Jurkat, Clone E6-1 (cell line): ENCODE measurements at places on chromosomes 2 and 18.

DNA sequence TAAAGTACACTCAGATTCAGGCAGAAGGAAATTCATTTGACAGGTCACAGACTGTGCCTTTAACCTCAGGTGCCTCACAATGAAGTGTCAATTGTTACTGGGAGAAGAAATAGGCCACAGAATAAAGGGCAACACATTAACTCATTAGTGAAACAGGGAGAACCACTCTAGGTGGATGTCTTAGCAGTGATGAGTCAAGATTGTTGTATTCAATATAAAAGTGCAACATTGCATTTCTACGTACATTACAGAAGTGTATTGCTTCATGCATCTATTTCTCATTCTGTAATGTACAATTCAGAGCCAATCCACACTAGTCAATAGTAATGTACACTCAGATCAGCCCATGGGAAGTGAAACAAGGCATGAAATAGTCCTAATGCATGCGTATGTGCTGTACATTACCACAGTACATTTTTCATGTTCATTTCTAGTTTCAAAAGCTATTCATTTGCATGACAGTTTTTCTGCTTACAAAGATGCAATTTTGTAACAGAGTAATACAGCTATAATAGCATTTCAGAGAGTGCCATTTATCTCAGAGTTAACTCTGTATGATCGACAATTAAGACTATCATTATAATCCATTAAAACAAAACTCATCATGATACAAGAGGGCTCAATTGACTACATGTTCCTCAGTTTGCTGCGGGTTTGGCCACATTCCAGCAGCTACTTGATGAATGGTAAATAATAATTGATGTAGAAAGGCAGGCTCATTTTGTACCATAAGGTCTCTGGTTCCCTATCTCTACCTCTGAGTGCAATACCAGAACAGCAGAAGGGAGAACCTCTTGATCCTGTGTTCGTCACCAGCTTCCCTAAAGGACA, 12.2 kb upstream of the ARL5A start:
- no peak for DNase-seq

GRCh38 chr2:131039101-131039440, 54.2 kb downstream of the FAM168B start:
- DNase-seq: no peak

DNA sequence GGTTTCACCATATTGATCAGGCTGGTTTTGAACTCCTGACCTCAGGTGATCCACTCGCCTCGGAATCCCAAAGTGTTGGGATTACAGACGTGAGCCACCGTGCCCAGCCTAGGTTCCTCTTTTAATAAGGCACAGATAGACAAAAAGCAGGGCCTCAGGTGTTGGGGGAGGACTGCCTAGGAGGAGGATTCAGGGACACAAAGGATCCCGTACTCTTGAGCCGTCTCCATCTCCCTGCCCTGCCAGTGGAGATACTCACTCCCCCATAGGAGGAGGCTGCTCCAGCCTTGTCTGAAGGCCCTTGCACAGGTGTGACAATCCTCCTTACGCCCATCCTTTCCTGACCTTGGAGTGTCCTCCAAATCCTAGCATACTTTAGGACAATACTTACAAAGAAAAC, 32.0 kb upstream of the TFCP2L1 start:
- no peak for DNase-seq

DNA sequence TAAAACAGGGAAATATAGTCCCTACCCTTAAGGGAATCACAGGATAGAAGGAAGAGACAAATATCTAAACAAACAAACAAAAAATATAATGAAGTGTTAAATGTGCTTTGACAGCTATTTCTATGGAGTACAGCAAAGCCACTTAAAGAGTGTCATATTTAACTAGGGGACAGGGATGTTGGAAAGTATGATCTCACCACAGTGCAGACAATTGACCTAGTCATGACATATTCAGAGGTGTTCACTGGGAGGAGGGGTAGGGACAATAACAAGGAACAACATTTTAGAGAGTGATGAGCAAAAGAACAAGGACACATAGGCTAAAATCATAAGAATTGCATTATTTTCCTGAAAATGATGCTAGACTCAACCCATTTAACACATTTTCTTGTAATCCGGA, 107.5 kb downstream of the TMEM163 start:
- DNase-seq: no peak

DNA sequence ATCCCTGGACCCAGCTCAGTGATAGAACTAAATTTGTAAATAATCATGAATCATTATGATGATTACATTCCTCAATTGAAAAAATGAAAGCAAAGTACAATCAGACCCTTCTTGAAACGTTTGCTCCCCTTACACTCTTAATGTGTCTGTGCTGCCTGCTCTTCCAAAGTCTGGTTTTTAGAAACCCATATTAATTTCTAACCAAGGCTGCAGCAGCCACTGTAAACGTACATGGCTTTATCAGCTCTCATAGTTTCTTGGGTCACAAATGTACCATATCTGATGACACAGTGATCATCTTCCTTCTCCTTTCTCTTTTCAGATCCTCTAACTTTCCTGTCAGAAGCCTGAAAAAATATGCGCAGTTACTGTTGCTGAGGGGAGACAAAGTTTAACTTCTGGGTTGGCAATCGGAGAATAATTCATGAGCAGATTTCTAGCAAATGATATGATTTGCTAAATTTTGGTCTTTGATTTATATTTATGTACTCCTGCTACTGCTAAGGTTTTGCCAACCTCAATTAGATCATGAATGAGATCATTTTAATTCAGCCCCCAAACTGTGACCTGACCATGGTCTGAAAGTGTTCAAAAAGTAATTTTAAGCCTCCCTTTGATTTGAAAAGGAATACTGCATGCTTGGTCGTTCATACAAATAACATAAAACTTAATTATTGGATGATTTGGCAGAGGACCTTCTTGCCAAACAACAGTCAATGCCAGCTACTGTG, 12.3 kb downstream of the ZEB2 start:
- DNase-seq: no peak

GRCh38 chr2:74658516-74658915, 4.5 kb downstream of the SEMA4F start:
- no peak for DNase-seq

DNA sequence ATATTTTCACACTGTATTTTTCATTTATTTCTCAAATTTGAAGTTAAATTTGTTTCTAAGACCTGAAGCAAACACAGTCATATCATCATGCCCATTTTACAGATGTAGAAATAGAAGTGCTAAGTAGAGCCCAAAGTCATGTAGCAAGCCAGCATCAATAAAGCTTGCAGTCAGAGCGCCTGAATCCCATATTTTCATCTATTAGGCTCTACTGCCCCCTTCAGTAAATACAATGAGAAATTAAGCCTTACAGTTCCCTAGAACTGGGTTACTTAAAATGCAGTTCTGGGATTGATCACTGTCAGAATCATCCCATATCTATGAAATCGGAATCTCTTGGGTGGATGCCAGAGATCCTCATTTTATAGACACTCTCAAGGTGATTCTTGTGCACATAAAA, 419.9 kb downstream of the TGIF1 start:
- DNase-seq: peak; percentile 31

- no peak for DNase-seq
Measured at GRCh38 chr2:124318913-124319312, 293.8 kb downstream of the CNTNAP5 start.

- DNase-seq: no peak
Measured at GRCh38 chr2:39728941-39729351, 50.1 kb downstream of the THUMPD2 start.

DNA sequence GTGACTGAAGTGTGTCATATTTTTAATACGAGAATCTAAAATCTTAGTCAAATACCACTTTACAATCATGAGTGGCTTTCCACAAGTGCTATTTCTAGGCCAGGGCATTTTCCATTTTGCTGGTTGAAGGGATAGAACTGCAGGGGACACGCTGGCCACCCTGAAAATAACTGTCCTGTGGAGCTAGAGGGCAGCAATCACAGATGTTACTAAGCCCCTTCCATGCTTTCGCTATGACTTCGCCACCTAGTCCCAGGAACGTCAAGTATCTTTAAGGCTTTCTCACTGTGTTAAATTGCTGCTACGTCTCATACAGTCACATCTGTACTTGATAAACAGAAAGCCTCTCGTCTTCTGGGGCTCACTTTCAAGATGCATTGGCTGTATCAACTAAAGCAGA, 171.8 kb downstream of the CDH2 start:
- no peak for DNase-seq

DNA sequence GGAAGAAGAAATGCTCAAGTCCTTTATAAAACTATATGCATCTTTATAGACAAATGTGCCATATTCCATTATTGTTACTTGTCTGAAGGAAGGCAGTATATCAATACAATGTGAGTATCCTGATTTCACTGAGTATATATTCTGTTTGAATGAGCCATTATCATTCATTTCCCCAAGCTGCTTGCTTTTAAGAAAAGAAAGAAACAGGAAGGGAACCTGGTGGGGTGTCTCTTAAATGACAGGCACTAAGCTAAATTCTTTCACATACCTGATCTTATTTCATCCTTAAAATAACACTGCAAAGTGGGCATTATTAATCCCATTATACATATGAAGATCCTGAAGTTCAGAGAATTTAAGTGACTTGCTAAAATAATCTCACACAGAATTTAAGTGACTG, 307.9 kb downstream of the SLC8A1 start:
- DNase-seq: no peak

GRCh38 chr2:121382744-121383143, 97.7 kb upstream of the TFCP2L1 start:
- no peak for DNase-seq

DNA sequence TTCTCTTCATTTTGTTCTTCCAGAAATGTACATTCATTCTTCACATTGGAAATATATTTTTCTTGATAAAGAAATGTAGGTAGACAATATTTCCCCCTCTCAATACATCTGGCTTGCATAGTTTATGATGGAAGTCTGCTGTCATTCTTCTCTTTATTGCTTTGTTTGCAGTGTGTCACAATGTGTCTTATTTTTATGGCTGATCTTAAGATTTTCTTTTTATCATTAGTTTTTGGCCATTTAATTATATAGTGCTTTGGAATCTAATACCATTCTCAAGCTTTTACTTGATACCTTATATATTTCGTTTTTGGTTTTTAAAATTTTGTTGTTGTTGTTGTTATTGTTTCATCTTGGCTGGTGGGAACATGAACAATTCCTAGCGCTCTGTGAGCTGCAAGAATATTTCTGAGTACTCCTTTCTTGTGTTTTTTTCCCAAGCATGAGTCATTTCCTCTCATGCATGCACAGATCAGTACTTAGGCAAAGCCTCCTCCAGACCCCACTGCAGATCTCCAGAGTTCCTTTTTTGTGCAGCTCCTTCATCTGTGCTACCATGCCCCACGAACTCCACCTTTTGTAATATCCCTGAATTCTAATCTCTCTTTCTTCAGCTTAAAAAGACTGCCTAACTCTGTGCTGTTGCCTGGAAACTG, 13.7 kb upstream of the MMADHC start:
- DNase-seq: no peak

GRCh38 chr18:63820694-63821093, 45.5 kb downstream of the SERPINB7 start:
- DNase-seq: no peak

- peak; percentile 19 for DNase-seq
Measured at GRCh38 chr2:103959174-103960128, 894.5 kb upstream of the POU3F3 start.

DNA sequence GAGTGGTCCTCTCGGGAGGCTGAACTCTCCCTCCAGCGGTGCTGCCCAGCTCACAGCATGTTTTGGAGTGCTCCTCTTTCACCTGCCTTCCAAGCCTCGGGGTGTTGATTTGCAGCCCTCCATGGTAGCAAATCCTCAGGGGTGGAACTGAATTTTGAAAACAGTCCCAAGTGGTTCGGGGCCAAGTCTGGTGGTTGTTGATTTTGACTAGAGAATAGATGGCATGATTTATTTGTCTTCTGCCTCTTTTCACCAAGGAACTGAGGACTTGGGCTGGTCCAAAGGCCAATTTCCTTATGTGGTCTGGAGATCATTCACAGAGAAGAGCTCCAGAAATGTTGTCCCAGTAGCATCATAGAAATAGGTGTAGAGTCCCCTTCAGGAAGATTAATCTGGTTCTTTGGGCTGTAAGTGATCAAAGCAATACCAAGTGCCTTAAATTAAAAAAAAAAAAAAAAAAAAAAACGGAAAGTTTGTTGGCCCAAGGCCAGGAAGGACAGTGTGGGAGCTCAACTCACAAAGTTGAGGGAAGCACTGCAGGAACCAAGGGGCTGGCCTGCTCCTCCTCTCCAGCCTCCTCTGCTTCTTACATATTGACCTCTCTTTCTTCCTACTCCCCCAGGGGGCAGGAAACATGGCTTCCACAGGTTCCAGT, 2.5 kb upstream of the DES start:
- no peak for DNase-seq

- DNase-seq: no peak
Measured at GRCh38 chr2:127191331-127192219, 28.5 kb downstream of the CYP27C1 start.

DNA sequence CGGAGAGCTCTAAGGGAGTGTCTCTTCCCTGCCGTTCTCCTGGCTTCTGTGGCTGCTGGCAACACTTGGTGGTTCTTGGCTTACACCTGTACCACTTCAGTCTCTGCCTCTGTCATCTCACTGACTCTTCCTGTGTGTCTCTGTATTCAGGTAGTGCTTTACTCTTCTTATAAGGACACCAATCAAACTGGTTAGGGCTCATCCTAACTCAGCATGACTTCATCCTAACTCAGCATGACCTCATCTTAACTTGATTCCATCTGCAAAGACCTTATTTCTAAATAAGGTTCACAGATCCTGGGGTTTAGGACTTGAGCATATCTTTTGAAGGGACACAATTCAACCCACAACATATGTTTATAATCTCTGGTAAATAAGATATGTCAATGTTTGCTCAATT, 51.6 kb upstream of the DSEL start:
- DNase-seq: no peak

DNA sequence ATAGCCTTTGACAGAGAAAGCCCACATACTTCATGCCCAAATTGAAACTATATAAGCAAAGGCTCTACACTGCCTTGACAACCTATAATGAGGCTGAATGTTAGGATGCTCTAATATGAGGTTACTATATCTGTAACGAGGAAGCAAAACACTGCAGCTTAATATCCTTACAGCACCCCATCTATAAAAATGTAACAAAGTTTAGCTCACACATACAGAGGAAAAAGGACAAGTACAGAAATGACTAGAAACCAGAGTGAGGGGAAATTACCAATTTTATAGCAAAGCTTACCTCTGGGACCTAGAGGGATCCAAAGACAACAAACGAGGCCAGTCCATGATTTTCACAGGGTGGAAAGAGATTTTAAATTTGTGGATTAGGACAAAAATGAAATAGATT, 138.5 kb downstream of the COL4A4 start:
- DNase-seq: no peak
